ENCODE measurements at places on chromosomes 5 and 9. TPM values are rescaled to one million over a fixed set of nuclear protein-coding genes. Genes with fewer than 3 reads are reported as not detected.

Gene SPATA31D3
- polyA plus RNA-seq, result not detected

Gene ANKRD31
- polyA plus RNA-seq, result 0.07 TPM

Gene ZNF879
- 2.1 TPM for polyA plus RNA-seq

Gene CFAP77
- polyA plus RNA-seq, result not detected

Gene CYSRT1
- polyA plus RNA-seq, result 0.58 TPM
